ENCODE measurements at places on chromosomes 12 and 14.

DNA sequence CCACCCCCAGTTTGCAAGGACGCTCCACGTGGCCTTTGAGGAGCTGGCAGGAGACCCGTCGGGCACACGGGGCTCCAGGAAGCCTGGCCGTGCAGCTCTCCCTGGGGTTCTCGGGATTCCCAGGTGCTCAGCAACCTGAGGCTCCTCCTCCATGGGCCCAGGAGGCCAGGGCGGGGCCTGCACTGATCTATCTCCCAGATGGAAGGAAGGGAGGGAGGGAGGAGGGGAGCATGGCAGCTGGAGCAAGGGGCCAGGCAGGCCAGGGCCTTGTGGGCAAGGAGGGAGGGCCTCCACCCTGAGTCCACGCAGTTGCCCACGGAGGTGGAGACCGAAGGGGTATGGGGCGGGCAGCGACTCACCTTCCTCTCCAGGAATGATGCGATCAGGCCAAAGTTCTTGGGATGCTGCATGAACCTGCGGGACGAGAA is 127.3 kb downstream of the RFLNA start:
- DNase-seq = no peak

- DNase-seq = no peak
Measured at GRCh38 chr14:90042496-90043252, 19.1 kb upstream of the KCNK13 start.

DNA sequence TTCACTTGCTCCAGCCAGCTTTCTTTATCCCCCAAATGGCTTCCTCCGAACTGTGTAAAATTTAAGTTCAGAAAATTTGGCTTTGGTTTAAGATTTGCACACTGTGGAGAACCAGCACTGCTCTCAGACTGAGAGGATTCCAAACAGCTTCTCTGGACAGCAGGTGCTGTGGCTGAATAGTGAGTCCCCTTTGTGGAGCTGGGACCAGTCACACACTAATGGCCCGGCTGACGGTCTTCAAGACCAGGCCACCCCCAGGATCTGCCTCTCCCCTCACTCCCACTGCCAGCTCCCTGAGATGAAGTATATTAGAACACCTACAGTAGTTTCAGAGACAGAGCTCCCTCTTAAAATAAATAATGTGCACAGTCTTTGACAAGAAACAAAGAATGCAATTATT is 267.3 kb downstream of the BCAT1 start:
- DNase-seq = no peak

GRCh38 chr12:62900686-62901272 is 34.2 kb downstream of the PPM1H start:
- no peak for DNase-seq

- DNase-seq = no peak
Measured at GRCh38 chr12:77575376-77575919, 255.2 kb upstream of the NAV3 start.

GRCh38 chr14:21496453-21496852 is 14.7 kb downstream of the METTL3 start:
- no peak for DNase-seq

DNA sequence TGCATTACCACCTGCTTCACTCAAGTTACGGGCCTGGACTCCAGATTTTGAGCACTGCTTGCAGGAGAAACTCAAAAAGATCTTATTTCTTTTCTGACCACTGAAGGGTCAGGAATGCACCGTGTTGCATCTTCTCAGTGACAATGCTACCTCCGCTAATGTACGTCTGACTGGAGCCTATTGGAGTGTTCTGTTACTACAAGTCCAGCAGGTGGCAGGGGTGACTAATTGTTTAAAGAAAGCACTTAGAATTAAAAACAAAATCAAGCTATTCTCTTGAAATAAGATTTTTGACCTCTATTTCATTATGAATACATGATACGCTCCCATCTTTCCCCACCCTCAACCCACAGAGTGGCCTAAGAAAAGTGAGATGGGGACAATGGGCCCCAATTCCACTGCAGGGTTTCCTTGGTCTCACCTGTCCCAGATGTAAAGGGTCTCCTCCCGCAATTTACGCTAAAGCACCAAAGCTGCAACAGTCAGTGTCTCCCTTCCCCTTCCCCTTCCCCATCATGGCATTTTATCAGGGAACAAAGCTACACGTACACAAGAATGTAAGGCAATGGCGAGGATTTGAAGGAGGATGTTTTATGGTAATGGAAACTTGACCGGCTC is 2.2 kb downstream of the TBPL2 start:
- DNase-seq = no peak

DNA sequence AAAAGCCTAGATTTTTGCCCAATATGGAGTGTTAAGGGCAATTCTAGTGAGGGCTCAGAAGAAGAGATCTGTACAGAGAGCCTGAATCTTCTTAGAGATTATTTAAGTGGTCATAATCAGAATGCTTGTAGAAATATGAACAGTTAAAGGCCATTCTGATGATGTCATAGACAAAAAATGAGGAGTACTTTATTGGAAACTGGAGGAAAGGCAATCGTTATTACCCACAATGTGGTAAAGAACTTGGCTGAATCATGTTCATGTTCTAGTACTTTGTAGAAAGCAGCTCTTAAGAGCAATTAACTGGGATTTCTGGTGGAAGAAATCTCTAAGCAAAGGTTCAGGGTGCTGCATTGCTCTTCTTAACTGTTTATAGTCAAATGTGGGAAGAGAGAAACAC is 36.4 kb upstream of the SYT10 start:
- no peak for DNase-seq

GRCh38 chr14:98408713-98409112 is 863.3 kb downstream of the BCL11B start:
- DNase-seq = no peak

DNA sequence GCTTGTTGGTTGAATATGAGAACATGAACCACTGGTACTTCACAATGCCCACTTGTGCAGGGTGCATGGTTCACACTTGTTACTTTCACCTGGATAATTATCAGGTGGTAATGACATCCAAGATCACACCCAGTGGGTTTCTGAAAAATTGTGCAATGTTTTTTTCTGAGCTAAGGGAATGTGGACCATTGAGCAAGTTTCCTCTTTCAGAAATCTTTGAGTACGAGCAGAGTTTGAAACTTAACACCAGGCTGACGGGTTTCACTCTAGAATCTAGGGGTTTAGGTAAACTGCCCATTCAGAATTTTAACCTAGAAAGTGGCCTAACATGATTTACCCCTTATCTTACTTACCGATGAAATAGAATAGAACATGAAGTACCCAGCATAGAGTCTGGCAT is 389.6 kb downstream of the PAWR start:
- DNase-seq = no peak

DNA sequence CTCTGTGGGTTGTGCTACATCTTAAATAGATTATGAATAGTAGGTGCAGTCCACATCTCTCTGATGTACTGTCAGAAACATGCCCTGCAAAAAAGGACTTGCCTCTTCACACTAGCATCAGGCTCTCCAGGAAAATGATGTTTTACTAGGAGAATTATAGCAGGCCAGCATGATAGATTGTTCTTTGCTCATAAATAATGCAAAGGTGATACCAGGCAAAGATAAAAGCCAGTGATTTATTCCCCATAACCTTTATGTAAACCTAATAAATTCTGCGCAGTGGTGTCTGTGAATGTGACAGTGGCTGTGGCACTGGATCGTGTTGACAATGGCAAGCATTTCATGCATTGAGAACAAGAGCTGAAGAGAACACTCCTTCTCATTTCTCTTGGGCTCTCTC is 646.5 kb upstream of the SEL1L start:
- no peak for DNase-seq

DNA sequence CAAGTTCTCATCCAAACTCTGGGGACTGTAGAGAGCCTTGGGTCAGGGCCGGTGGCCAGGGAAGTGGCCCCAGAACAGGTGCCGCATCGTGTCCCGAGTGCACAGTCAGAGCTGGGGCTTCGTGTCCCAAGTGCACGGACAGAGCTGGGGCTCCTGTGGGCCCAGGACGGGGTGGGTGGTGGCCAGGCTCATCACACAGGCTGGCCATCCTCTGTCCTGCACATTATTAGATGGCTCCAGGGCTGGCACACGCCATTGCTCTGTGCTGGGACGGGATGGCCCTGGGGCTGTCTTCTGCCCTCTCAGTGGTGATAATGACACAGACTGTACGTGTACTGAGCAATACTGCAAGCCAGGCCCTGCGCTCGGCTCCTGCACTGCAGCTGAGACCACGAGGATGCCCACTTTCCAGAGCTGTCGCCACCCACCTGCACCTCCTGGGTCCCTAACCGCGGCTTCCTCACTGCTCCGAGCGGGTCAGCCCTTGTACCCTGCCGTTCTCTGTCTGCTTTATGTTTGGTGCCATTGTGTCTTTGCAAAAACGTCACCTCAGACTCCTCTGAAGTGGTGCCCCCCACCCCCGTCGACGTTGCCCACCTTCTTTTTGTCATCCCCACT is 1.9 kb downstream of the FBRSL1 start:
- no peak for DNase-seq

- DNase-seq = no peak
Measured at GRCh38 chr12:835754-836518, 83.6 kb downstream of the WNK1 start.

DNA sequence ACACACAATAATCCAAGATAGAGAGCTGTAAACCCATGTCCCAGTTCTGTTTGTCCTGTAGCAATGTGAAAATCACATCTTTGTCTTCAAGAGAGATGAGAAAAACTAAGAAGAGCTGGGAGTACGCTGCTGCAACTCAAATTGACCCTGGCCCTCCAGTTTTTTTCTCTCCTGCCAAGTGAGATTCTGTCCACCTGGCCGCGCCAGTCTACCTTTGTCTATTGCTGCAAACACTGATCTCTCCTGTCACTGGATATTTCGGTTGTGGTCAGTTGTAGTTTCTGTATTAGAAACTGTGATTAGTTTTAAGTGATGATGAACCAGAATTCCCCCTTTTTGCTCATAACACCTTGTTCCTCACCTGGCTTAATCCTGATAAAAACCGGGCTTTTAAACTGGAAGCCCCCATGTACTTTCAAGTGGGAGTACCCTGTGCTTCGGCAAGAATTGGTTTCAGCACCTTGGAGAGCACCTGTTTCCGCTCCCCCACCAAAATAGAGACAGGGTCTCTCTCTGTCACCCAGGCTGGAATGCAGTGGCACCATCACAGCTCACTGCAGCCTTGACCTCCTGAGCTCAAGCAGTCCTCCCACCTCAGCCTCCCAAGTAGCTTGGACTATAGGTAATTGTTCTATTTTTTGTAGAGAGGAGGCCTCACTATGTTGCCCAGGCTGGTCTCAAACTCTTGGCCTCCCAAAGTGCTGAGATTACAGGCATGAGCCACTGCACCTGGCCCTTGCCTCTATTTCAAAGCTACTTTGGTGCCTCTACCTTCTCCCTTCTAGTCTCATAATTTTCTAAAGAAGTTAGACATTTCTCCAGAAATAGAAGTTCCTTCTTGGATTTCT is 156.8 kb downstream of the PHETA1 start:
- no peak for DNase-seq

DNA sequence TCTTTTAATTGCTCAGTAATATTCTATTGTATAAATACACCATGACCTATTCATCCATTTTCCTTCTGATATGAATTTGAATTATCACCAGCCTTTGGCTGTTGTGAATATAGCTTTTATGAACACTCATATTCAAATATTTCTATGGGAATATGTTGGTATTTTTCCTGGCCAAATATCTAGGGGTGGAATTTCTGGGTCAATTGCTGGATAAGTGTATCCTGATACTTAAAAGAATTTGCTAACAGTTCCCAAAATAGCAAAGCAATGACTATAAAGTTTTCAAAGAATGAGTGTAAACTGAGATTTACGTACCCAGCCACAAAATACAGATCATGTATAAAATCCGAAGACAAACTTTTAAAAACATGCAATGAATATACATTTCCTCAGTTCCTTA is 148.7 kb upstream of the CLEC14A start:
- no peak for DNase-seq
